Neuronal stem cell (in vitro differentiated cells): ENCODE measurements at places on chromosomes 16 and 17.

DNA sequence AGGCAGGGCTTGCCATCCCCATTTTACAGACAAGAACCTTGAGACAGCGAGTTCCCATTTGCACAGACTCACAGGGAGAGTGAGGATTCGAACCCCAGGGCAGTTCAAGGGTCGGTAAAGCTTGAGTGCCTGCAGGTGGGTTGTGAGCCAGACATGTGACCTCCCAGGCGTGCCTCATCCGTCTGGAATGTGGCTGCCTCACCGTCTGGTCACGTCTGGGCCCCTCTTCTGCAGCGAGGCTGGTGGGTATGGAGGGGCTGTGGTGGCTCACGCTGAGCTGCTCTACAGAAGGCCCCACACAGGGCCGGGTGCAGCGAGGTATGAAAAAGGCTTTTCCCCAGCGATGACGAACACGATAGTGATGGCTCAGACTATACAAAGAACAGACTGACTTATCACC lies 35.8 kb upstream of the LHX1 start:
- no peak for DNase-seq

- no peak for DNase-seq
Measured at GRCh38 chr16:53894686-53895085, 190.7 kb downstream of the FTO start.

- peak; percentile 82 for DNase-seq
Measured at GRCh38 chr16:22813223-22813947, 577 bp upstream of the HS3ST2 start.

- DNase-seq, result no peak
Measured at GRCh38 chr16:60279061-60279665, 1545.0 kb upstream of the GOT2 start.

DNA sequence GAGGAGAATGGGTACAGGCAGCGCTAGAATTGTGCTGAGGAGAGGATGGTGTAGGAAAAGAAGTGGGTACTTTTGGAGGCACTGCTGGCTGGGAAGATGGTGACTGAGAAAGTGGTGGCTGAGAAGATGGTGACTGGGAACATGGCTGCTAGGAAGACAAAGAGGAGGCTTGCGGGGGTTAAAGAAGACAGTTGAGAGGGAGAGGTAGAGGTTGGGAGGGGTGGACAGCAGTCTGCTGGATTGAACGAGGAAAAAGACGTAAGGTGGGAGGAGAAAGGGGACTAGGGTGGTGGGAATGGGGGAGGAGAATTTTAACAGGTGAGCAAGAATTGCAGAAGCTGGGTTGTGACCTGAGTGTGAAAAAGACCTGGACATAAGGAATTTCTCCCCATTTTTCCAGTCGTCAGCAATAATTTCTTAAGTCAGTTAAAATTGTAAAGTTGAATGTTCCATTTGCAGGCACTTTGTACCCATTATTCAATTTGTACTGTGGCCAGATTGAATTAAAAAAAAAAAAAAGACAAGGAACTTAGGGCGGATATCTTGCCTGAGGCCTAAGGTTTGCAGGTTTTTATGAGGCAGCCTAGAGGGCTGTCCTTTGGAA lies 2450.0 kb downstream of the TP53TG3F start:
- DNase-seq, result no peak

GRCh38 chr16:88035292-88035691 lies 84.1 kb downstream of the BANP start:
- no peak for DNase-seq

- DNase-seq, result no peak
Measured at GRCh38 chr17:15281909-15282308, 16.8 kb upstream of the PMP22 start.

DNA sequence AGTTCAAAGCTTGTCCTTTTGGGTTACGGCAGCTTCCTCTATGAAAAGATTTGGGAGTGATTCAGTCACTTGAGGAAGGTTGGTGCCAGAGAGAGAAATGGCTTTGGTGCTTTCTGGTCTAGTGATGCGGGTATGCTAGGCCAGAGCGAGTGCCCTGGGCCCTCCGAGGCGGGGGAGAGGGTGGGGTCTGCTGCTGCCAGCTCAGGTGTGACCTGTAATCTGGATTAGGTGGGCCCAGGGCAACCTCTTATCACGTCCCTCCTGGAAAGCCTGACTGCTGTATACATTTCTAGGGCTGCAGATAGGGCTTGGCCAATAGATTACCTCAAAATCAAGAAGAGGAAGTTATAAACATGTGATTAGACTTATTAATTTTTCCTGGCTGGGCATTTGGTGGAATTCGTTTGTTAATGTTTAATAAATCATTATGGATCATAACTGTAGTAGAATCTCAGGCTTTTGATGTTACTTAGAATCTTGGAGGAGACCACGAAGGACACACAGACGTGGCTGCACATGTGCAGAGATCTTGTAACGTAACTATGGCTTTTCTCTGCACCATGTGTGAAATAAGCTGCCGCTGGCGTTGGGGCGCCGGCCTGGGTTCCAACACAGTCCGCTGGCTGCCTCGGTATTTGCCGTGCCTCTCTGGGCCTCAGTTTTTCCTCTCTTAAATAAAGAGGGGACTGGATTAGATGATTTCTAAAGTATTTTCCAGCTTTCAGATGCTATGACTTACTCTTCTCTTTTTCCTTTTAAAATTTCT lies 1.2 kb downstream of the IRF8 start:
- DNase-seq, result no peak

DNA sequence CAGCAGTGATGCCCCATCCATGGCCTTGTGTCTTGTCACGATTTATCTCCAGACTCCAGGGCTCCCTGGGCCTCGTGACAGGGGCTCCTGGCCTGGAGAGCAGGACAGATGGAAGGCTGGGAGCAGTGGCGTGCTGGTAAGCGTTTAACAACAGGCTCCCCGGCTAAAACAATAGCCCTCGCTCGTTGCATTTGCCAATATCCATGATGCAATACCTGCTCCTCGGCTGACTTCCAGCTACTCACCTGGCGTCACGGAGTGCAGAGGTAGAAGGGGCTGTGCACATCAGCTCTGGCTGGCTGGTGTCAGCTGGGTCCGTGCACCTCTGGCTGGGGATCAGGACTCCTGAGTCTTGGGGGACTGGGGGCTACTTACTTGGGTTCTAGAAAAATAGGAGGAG lies 1.5 kb upstream of the BICDL2 start:
- no peak for DNase-seq

DNA sequence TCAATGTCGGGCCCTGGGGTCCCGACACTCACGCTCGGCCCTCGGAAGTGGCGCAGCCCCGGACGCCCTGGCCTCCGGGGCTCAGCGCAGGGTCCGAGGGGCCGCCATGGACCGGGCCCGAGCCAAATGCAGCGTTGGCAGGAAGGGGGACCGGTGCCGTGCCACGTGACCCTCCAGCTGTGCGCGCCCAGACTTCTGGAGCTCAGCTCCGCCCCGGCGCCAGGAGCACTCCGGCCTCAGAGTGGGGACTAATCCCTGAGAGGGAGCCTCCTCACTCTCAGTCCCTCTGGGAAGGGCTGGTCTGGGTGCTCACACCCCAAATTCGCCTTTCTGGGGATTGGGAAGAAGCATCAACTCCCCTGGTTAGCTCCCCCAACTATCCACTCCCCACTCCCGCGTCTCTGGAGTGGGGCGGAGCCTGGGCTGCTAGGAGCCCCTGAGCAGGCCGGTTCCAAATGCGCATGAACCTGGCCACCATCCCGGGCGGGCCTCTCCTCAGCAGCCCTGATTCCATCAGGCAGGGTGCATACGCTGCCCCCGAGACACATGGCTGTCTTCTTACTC lies at the start of gene B3GNT9:
B3GNT9 (minus strand) TSS at position 166 of the 564 bp plus-strand sequence. CDS start 513 bp downstream, outside the sequence.
- no peak for DNase-seq

DNA sequence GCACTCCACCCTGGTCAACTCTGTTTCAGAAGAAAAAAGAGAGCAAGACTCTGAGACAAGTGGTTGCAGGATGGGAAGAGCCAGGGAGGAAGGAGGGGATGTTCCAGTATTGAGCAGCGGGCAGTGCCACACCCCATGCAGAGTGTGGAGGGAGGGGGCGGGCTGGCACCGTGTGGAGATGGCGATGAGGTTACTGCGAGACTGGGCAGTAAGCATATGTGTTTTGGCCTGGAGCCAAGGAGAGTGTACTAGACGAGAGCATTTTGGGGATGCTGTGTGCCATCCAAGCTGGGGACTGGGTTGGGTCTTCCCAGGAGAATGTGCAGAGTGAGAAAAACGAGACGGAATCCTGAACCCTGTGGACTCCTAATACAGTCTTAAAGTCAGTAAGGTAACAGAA lies 3.4 kb downstream of the TBC1D24 start:
- no peak for DNase-seq

- DNase-seq, result no peak
Measured at GRCh38 chr17:80416260-80416939, 1.4 kb downstream of the ENDOV start.

DNA sequence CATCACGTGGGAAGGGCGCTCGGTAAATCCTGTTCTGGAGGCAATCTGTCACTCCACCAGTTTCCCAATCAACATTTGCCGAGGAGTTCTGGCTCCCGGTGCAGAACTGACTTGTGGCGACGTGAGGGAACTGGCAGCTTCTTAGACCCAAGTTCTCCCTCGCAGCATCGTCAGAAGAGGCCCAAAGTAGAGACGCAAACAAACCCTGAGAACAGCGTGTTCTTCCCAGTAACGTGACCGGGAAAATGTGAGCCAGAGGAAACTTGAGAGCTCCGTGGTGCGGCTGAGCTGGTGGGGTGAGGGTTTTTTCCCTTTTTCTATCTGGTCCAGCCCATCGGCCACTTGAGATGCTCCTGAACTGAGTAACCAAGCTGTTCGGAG lies 158.9 kb upstream of the CACNG5 start:
- no peak for DNase-seq

DNA sequence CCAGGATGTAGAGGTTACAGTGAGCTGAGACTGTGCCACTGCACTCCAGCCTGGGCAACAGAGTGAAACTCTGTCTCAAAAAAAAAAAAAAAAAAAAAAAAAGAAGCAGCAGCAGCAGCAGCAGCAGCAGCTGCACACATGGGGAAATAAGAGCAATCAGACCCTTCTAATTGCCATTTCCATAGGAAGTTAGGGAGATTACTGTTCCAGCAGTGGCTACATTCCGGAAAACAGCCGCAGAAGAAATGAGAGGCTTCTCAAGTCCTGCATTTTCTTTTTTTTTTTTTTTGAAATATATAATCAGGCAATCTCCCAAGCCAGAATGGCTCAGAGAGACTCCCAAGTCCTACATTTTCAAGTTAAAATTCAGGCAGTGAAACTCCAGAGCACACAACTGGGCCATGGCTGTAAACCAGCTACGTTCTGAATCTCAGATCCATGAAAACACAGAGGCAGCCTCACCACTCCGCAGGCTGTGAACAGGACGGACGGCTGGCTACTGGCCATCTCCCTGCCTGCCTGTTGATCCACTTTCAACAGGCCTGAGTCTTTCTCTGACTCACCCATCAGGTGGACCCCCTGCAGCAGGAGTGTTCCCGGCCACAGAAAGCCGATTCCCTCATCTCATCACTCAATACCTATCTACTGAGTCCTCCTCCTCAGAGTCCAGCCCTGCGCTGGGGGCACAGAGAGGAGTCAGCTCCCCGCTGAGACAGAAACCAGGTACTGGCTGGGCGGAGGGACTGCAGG lies 15.0 kb downstream of the TRPV1 start:
- no peak for DNase-seq

GRCh38 chr16:832652-833336 lies 32.3 kb upstream of the GNG13 start:
- DNase-seq, result no peak

DNA sequence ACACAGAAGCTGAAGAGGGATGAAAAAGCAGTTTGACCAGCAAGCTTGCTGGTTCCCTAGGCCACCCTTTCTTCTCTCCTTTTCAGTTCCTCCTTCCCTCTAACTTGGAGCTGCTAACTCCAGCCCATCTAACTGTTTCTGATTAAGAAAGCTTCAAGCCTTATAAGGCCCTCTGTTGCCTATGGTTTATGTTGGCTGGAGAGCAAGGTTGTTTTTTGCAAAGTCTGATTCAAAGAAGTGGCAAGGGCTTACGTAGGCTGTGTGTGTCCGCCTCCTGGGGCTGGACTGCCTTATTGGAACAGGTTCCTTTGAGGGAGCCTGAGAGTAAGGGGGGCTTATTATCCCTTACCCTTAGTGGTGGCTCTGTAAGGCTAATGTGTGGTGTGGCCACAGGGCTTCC lies 7.1 kb downstream of the AKAP1 start:
- no peak for DNase-seq

DNA sequence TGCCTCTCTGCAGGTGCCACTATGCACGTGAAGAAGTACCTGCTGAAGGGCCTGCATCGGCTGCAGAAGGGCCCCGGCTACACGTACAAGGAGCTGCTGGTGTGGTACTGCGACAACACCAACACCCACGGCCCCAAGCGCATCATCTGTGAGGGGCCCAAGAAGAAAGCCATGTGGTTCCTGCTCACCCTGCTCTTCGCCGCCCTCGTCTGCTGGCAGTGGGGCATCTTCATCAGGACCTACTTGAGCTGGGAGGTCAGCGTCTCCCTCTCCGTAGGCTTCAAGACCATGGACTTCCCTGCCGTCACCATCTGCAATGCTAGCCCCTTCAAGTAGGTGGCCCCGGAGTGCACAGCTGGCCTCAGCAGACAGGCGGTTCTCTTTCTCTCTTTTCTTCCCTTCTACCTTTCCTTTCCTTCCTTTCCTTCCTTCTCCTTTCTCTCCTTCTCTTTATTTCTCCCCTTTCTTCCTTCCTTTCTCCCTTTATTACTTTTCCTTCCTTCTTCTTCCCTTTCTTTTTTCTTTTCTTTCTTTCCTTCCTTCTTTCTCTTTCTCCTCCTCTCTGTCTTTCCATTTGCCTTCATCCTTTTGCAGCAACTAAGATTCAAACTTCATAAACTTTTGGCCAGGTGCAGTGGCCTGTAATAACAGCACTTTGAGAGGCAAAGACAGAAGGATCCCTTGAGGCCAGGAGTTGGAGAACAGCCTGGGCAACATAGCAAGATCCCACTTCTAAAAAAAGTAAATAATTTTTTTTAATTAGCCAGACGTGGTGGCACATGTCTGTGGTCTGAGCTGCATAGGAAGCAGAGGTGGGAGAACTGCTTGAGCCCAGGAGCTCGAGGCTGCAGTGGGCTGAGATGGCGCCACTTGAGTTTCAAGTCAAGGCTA lies 46.7 kb downstream of the SCNN1B start:
- DNase-seq, result no peak

- no peak for DNase-seq
Measured at GRCh38 chr17:78258323-78259191, 27.1 kb downstream of the TMEM235 start.

- DNase-seq, result no peak
Measured at GRCh38 chr17:49219987-49220386, 9.5 kb downstream of the ABI3 start.

GRCh38 chr17:6064868-6065267 lies 5.3 kb upstream of the WSCD1 start:
- no peak for DNase-seq

DNA sequence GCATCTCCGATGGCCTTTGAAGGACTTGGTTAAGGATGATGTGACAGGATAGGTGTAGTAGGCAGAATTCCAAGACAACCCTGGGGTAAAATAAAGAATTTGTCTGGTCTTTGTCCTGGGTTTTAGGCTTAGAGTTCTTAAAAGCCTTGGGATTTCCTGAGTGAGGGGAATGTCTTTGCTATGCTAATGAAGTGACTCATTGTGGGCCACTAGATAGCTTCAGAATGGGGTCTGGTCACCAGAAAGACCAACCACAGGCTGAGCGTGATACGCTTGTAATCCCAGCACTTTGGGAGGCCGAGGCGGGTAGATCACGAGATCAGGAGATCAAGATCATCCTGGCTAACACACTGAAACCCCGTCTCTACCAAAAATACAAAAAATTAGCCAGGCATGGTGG lies 182.8 kb upstream of the TOX3 start:
- DNase-seq, result no peak
